CD8-positive, alpha-beta memory T cell (primary cell): ENCODE measurements at places on chromosomes 6 and 20.

DNA sequence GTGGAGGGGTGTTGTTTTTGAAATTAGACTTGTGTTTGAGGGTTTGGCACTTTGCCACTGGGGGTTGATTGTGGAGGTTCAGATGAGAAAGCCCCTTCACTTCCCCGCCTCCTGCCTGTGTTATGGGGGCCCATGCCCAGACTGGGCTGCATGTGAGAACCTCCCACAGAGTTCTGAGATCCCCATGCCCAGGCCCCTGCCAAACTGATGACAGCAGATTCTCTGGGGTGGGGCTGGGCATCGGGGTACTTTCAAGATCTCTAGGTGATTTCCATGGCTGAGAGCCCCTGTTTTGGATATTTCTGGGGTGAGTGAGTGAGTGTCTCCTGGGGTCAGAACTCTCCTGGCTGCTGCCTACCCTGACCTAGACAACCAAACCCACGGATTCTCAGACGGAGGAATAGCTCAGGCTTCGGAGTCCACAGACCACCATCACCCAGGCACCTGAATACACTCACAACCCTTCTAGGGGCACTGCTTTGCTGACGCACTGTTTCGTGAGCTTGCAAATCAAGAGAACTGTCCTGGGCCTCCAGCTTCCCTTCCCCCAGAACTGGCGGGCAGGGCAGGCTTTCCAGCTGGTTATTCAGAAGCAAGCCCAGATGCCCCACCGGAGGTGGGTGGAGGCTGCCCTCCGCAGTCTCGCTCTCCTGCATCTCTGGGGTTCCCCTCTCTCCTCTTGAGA lies 6.3 kb downstream of the BCAS1 start:
- DNase-seq: peak; percentile 79

GRCh38 chr6:32097364-32097763 lies 11.8 kb downstream of the TNXB start:
- no peak for DNase-seq

DNA sequence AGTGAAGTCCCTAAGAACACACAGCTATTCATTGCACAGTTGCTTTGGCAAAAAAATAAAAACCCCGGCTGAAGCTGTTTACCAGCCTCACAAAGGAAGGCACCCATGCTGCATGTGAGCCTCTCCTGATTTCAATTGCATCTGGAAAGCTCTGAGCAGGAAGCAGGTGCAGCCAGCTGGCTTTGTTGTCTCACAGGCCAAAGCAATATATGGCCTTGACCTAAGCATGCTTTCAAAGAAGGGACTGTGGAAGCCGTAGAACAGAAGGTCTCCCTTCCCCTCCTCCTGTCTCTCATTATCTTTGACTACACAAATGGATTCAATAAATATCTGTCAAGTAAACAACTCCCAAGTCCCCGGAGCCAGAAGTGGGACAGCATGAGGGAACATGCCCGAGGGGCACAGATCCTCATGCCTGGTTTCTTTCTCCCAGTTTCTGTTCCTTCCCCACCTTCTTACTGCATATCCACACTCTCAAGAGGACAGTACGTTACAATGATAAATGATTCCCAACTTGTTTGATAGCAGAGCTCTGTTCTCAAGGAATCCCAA lies 57.2 kb upstream of the PCSK2 start:
- no peak for DNase-seq

- no peak for DNase-seq
These were observed 87.5 kb downstream of the MDN1 start for GRCh38 chr6:89731924-89732567.

- DNase-seq: no peak
These were observed 47.2 kb downstream of the GABRR2 start for GRCh38 chr6:89267918-89268317.

DNA sequence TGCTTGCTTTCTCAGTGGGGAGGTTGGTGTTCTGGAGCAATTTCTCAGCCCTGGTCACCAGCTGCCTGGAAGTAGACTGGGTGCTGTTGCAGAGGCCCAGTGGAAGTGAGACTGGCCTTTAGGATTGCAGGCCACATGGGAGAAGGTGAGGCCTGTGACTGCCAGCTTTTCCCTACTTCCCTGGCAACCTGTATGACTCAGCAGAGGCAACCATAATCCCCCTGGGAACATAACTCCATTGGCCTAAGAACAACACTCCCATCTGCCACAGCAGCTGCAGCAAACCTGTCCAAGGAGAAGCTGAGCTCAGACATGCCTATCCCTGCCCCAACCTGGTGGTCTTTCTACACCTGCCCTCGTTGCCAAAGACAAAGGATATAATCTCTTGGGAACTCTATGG lies 473.5 kb upstream of the SPTLC3 start:
- DNase-seq: no peak
